ENCODE measurements at places on chromosomes 3 and 15. TPM values are rescaled to one million over a fixed set of nuclear protein-coding genes. Genes with fewer than 3 reads are reported as not detected.

DNA sequence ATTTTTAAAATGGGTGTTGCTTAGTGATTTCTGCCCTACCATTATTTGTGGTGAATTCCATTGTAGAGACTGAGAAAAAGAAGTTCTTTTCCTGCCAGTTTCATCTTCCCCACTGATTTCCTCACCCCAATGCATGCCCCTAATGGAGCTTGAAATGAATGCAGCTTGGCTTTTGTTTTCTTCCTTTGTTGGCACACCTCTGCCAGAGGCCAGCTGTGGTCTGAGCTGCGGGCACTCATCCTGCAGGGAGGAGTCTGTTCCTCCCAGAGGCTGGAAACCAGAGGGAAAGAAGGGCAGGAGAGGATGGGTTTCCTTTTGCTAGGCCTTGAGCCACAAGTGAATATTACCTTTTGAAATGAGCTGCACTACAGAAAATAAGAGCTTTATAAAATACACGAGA is 9.3 kb upstream of the ST8SIA2 start:
- no peak for DNase-seq
- no peaks in the 10 kb centered on the region for H3K27me3 ChIP-seq
- H3K4me3 ChIP-seq: no peak overlapping the region
- no peaks in the 10 kb centered on the region for H3K4me1 ChIP-seq
- H3K27ac ChIP-seq: no peak overlapping the region

GRCh38 chr15:42996871-42997270 is 76.3 kb upstream of the TTBK2 start:
- H3K4me1 ChIP-seq: no peaks in the 10 kb centered on the region
- peaks cover 5% of the 10 kb centered on the region for H3K36me3 ChIP-seq
- no peak overlapping the region for H3K27ac ChIP-seq
- DNase-seq: no peak
- H3K27me3 ChIP-seq: no peaks in the 10 kb centered on the region
- H3K4me3 ChIP-seq: no peak overlapping the region

GRCh38 chr3:98730338-98730737 is 32.8 kb upstream of the ST3GAL6 start:
- no peak overlapping the region for H3K4me3 ChIP-seq
- peak; percentile 57 for DNase-seq
- no peak overlapping the region for H3K27ac ChIP-seq
- H3K27me3 ChIP-seq: no peaks in the 10 kb centered on the region
- H3K4me1 ChIP-seq: no peaks in the 10 kb centered on the region

GRCh38 chr15:38671675-38672254 is 107.2 kb upstream of the RASGRP1 start:
- no peaks in the 10 kb centered on the region for H3K4me1 ChIP-seq
- peaks cover 4% of the 10 kb centered on the region for H3K27me3 ChIP-seq
- H3K36me3 ChIP-seq: no peaks in the 10 kb centered on the region
- H3K27ac ChIP-seq: no peak overlapping the region
- DNase-seq: no peak

- peaks cover 12% of the 10 kb centered on the region for H3K4me1 ChIP-seq
- H3K4me3 ChIP-seq: no peak overlapping the region
- no peaks in the 10 kb centered on the region for H3K27me3 ChIP-seq
- no peak overlapping the region for H3K27ac ChIP-seq
- DNase-seq: no peak
Measured at GRCh38 chr15:39589193-39589814, 8.4 kb downstream of the THBS1 start.

GRCh38 chr15:70297465-70298058 is 199.8 kb upstream of the TLE3 start:
- H3K27ac ChIP-seq: no peak overlapping the region
- no peaks in the 10 kb centered on the region for H3K36me3 ChIP-seq
- no peaks in the 10 kb centered on the region for H3K4me1 ChIP-seq
- no peaks in the 10 kb centered on the region for H3K27me3 ChIP-seq

EXD1 gene
- polyA plus RNA-seq: 0.02 TPM

- no peaks in the 10 kb centered on the region for H3K36me3 ChIP-seq
- H3K27me3 ChIP-seq: peaks cover 17% of the 10 kb centered on the region
- H3K4me1 ChIP-seq: no peaks in the 10 kb centered on the region
Measured at GRCh38 chr15:73357999-73358665, 10.6 kb downstream of the HCN4 start.

GRCh38 chr3:270688-271087 is 74.1 kb downstream of the CHL1 start:
- H3K36me3 ChIP-seq: no peaks in the 10 kb centered on the region
- no peak overlapping the region for H3K4me3 ChIP-seq
- H3K27me3 ChIP-seq: no peaks in the 10 kb centered on the region
- no peaks in the 10 kb centered on the region for H3K4me1 ChIP-seq

GRCh38 chr15:68209272-68209671 is 4.1 kb upstream of the CALML4 start:
- peaks cover 2% of the 10 kb centered on the region for H3K36me3 ChIP-seq
- no peak overlapping the region for H3K4me3 ChIP-seq
- no peak overlapping the region for H3K27ac ChIP-seq
- no peaks in the 10 kb centered on the region for H3K27me3 ChIP-seq

LMAN1L gene
- polyA plus RNA-seq: not detected

Data from fibroblast of lung (primary cell).